Activated CD4-positive, CD25-positive, alpha-beta regulatory T cell (primary cell): ENCODE measurements at places on chromosomes 2 and 18.

- no peak for DNase-seq
Observed at GRCh38 chr2:126914811-126915500, 16.3 kb downstream of the TEX51 start.

- no peak for DNase-seq
Observed at GRCh38 chr18:60246606-60247005, 126.0 kb downstream of the MC4R start.

GRCh38 chr2:134919341-134920210 lies 954 bp downstream of the CCNT2 start:
- DNase-seq: peak; percentile 26

- DNase-seq: no peak
Observed at GRCh38 chr2:141911485-141912066, 219.2 kb downstream of the LRP1B start.

GRCh38 chr2:238128534-238129001 lies 9.9 kb upstream of the KLHL30 start:
- no peak for DNase-seq

DNA sequence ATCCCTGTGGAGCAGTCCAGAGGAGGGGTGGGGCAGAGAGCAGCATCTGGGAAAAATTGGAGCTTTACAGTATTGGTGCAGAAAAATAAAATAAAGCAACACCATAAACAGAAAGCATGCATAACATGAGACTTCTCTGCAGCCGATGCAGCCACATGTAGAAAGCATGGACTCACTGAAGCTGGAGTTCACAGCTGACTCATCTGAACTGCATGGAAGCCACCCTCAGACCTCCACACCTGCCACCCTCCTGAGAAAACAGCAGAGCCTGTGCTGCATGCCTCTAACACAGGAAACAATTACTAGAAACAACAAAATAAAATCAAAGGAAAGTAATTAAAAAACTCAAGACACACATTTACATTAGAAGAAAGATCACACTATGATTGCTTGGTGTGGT lies 169.4 kb upstream of the ALKAL2 start:
- no peak for DNase-seq

- no peak for DNase-seq
Observed at GRCh38 chr2:72579591-72580180, 246.1 kb downstream of the EXOC6B start.
